ENCODE measurements at places on chromosomes 5 and 9. TPM values are rescaled to one million over a fixed set of nuclear protein-coding genes. Genes with fewer than 3 reads are reported as not detected.

Gene NR5A1
- 0.96 TPM for total RNA-seq

GRCh38 chr5:132915681-132916080 is 42.2 kb downstream of the LEAP2 start:
- no peak for DNase-seq

DNA sequence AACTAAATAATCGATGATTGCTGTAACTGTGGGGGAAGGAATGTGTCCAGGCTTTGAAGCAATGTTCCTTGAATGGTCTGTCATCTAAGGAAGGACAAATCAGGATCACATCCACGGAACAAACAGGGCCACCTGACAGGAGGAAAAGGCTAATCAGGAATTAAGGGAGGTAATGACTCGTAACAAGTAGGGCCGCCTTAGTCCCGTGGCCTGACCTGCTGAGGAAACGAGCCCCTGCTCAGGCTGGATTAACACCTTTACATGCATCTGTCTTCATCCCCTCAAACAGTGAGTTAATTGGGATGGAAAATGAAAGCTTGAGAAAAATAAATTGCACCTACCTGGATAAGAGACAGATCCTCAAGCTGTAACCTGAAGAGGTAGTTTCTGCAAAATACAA is 227.8 kb downstream of the SEMA5A start:
- DNase-seq, result no peak

DNA sequence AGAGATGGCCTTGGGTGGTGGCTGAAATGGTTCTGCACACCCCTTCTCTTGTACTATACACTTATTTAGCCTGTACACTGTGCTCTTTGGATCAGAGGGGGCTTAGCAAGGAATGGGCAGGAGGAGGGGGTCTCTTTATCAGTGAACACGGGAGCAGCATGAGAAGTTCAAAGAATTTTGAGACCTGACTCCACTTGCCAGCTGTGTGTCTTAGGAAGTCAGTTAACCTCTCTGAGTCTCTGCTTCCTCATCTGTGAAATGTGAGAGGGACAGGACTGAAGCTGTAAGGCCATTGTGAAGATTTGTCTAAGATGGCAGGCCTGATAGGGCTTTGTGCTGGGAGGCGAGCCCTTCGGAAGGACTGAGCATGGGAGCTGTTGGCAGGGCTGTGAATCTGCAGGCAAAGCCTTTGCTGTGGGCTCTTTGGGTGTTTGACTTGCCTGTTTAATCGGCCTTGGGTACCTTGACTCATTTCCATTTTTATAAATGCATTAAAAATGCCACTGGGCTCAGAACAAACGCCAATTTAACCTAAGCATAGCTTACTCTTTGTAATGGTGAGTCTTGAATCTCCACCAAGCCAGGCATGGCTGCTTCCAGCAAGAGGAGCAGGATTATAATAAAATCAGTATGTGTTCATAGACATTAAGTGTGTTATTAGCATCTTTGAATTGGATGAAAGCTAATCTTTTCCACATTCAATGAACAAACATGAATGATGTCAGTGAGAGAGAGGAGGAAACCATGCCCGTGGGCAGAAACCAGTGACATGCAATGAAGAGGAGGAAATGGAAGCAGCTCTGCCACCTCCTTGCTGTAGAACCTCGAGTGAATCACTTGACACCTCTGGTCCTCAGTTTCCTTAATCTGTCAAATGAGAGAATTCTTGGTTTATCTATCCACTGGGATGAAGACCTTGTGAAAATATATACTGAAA is 89.4 kb downstream of the MACROH2A1 start:
- DNase-seq, result no peak

GRCh38 chr5:93909356-93909755 is 168.0 kb upstream of the POU5F2 start:
- no peak for DNase-seq

Gene SLC1A3
- 3.0 TPM for total RNA-seq

DNA sequence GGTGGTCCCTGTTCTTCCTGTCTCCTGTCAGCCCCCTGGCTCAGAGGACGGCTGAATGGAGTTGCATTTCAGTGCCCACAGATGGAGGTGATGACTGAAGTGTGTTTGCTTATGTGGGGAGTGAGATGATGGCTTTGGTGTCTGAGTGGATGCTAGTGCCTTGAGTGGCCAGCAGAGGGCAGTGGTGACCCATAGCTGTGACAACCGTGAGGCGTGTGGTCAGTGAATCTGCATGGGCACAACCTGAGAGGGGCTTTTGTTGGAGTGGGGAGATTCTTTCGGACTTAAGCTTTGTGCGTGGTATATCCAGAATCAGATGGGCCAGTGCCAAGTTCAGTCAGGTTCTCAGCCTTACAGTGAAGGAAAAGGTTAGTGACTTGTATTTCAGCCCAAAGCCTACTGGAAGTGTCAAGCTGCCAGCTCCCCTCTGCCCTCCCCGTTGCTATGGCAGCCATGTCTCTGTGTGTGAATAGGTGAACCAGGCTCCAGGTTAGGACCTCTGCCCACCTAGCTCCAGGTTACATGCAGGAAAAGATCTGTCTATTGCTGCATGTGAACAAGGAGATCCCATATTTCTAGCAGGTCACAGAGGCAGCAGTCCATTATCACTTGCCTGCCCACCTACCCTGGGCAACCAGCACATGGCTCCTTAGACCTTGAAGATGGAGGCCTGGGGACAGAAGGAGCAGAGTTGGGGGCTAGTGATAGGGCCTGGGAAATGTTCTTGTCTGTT is 14.7 kb upstream of the CXXC5 start:
- no peak for DNase-seq

Gene SVEP1
- total RNA-seq, result 41.8 TPM
